Bone marrow (tissue), 2 donors: ENCODE measurements at places on chromosomes 7 and 10.
A peak's percentile ranks its signal among the peaks of the same experiment; 100 is the strongest.

- no peak for DNase-seq
Observed at GRCh38 chr7:32221736-32222135, 151.5 kb upstream of the PDE1C start.

GRCh38 chr10:73968098-73968521 is 29.8 kb upstream of the VCL start:
- DNase-seq: no peak

DNA sequence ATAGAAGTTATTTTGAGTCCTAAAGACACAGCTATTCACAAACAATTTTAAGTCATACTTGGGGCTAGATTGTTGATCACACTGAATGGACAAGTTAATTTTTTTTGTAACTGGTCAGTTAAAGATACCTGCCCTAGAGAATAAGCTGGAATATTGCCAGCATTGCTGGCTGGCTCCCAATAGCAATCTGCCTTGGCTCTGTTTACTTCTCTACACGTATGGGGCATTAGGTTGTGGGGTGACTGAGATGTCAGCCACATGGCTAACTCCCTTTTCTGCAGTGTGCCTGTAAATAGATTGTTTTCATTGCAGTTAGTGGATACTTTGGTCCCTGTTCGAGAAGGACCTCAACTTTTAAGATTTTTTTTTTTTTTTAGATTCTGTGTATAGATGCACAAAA is 128.2 kb downstream of the SEMA3E start:
- no peak for DNase-seq

DNA sequence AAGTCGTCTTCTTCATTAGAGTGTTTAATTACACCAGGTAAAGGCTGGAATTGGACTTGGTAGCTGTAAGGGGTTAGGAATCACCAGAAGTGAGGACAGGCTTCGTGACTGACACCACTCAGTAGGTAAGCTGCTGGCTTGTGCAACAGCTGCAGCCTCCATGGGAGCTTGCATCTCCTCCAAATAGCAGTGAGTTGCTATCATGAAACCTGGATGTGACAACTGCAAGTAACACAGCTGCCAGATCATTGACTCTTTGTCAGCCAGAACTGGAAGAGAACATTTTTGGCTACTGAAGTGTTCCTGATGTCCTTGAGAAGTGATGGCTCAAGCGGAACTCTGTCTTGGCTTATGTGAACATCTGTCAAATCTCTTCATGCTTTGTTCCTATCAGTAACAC is 64.1 kb upstream of the MSRB2 start:
- no peak for DNase-seq

DNA sequence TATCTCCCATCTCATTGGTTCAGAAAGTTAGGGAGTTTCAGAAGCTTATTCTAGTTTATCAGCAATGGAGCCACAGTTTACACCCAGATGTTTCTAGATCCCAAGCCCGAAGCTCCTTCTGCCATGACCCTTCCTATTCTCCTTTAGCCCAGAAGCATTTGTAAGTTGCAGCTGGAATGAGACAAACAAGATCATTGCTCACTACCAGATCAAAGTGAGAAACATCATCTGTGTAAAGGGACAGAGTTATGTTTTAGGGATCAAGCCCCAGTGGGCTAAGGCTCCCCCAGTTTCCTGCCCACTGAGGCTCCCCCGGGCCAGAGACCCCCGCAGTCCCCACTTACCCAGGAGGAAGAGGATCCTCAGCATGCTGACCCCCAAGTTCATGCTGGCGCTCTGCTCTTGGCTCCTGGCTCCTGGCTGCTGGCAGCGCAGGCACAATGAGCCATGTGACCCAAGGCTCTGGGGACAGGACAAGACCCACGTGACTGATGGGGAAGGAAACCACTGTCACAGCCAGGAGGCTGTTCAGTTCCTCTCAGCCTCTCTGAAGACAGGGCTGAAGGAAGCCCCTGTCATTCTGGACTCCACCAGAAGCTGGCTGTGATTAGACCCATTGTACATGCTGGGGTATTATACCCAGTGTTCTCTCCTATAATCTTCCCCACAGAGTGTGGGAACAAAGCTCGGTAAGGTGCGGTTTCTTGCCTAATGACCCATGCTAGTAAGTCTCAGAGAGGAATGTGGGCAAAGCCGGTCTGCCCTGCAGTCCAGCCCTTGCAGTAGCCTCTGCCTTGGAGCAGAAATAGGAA is at the start of gene TMEM273:
TSS of gene TMEM273 (minus strand) at position 442 of the 812 bp plus-strand sequence. CDS start at position 387, 55 bp downstream.
- DNase-seq: peak; percentile 64

GRCh38 chr7:46100521-46100920 is 179.4 kb upstream of the IGFBP3 start:
- DNase-seq: no peak

DNA sequence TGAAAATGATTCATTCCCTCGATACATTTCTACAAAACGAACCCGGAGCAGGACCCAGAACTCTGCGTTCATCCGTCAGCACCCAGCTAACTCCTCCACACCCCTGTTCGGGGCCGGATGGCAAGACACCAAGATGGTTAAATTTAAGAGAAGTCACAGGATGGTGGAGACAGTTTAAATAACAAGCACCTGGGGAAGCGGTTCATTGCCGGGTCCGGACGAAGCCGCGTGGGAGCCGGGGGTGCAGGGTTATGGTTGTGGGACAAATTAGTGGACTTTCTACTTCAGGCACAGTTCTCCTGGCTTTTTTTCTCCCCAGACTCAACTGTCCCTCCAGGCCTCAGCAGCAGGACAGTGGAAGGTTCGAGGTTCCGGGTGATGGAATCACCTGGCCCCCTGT is 45.4 kb downstream of the ASB13 start:
- DNase-seq: no peak
